ENCODE measurements at places on chromosomes 3 and 15. TPM values are rescaled to one million over a fixed set of nuclear protein-coding genes. Genes with fewer than 3 reads are reported as not detected.

The RAD51 gene
- total RNA-seq: 27.2 TPM

The SCAANT1 gene
- not detected for total RNA-seq

The CCDC174 gene
- 15.6 TPM for total RNA-seq

The UBAP1L gene
- total RNA-seq: 0.39 TPM

The SCAPER gene
- 15.0 TPM for total RNA-seq

The TUSC7 gene
- total RNA-seq: not detected

The GMNC gene
- total RNA-seq: not detected

The IQCF6 gene
- not detected for total RNA-seq

The A4GNT gene
- total RNA-seq: not detected

The GOLGA8Q gene
- total RNA-seq: not detected

The KNL1 gene
- total RNA-seq: 71.7 TPM

The RLBP1 gene
- 1.3 TPM for total RNA-seq

The LHFPL4 gene
- total RNA-seq: 2.7 TPM

The PRRT3 gene
- total RNA-seq: 11.6 TPM

The NOX5 gene
- total RNA-seq: not detected

The CELF6 gene
- total RNA-seq: 0.19 TPM

The MYZAP gene
- total RNA-seq: not detected

The COLQ gene
- total RNA-seq: 1.5 TPM

The TYRO3 gene
- total RNA-seq: 116 TPM

The LEKR1 gene
- 1.9 TPM for total RNA-seq

The DPPA2 gene
- 1.2 TPM for total RNA-seq

The RNU5B-1 gene
- total RNA-seq: not detected

The PIK3CB gene
- total RNA-seq: 11.1 TPM

The GOLGA8J gene
- total RNA-seq: not detected

The HRG gene
- not detected for total RNA-seq
